ENCODE measurements at places on chromosomes 3 and 15. TPM values are rescaled to one million over a fixed set of nuclear protein-coding genes. Genes with fewer than 3 reads are reported as not detected.

DNA sequence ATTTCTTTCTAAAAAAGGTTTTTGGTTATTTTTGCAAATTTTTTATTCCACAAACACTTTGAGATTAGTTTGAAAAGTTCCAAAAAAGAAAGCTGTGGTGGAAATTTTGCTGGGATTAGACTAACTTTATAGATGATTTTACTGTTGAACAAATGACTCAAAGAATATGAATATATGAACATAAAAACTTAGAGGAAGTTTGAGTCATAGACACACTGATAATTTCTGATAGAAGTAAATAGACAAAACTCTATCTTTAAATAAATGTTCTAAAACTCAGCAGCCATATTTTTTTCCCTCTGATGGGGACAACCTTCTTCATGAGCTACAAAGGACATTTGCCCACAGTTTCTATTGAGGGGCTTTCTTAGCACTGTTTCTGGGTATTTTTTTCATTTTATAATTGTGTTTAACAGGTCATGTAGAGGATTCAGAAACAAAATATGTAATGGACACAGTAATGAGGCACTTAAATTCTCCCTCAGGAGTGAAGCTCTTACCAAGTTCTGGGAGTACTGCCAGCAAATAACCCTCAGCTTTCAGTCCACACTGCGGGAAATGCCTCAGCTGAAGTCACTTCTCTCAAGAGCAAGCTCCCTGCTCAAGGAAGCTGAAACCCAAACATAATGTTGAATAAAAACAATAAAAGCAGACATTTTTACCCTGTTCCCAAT is 157.6 kb downstream of the NFKBIZ start:
- ATAC-seq = no peak

GRCh38 chr3:165859061-165859460 is 21.8 kb upstream of the BCHE start:
- ATAC-seq = no peak

GRCh38 chr15:88426304-88426703 is 40.9 kb downstream of the MRPL46 start:
- ATAC-seq = no peak

Gene ESYT3
- 1.2 TPM for total RNA-seq

Gene RARRES1
- total RNA-seq = 2.1 TPM

Gene LMOD3
- 0.29 TPM for total RNA-seq

GRCh38 chr3:126208606-126209256 is 28.3 kb upstream of the ALDH1L1 start:
- ATAC-seq = peak; percentile 27

GRCh38 chr3:139975594-139976365 is 40.8 kb downstream of the CLSTN2 start:
- ATAC-seq = peak; percentile 74

GRCh38 chr3:149610351-149611105 is 47.3 kb downstream of the WWTR1 start:
- no peak for ATAC-seq

Gene TRIM42
- total RNA-seq = 0.58 TPM

DNA sequence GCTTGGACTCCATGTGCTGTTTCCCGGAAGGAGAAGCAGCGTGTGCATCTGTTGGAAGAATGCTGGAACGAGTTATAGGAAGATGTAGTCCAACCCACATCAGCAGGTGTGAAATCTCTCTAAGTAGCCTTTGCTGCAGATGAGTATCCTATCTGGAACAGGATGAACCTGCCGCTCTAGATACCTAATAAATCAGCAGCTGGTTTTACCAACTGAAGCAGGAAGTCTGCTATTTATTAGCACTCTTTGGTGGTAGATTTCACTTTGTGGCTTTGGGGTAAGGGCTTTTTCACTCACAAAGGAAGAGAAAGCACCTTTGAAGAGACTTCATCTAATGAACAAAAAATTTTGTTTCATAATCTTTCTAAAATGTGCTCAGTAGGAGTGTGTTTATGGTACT is 66.4 kb downstream of the DCUN1D1 start:
- no peak for ATAC-seq

Gene RBP2
- 1.2 TPM for total RNA-seq

Measured in motor neuron (in vitro differentiated cells).